Posterior cingulate gyrus (tissue), 11 donors: ENCODE measurements at places on chromosomes 7 and 10.

DNA sequence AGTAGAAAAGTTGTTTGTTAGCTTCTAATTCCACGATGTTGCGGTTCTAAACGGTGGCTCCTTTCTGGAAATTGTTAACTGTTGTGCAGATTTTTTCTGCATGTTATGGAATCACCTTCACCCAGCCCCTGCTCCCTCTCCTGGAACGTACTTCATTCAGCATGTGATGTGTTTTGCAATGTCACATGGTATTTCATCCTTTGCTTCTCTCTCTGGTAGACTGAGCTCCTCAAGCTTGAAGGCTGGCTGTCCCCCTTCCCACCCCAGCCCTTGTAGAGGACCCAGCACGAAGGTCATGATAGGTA, 4.4 kb downstream of the PPP2R2D start:
- DNase-seq = no peak

GRCh38 chr10:3532644-3533043, 252.4 kb downstream of the KLF6 start:
- no peak for DNase-seq

DNA sequence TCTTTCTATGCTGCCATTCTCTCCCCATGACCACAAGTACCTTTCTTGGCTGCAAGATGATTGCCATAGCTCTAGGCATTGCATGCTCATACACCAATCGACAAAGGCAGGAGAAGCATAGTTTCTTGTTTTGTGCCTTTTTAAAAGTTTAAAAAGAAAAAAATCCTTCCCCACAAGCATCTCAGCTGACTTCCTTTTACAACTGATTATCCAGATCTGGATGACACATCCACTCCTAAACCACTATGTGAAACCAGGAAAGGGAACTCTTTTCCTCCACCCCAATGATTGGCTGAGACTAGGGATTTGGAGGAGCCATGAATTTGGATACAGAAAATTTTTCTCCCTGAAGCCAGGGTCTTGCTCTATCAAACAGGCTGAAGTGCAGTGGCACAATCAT, 14.5 kb upstream of the LRRC4 start:
- DNase-seq = no peak

GRCh38 chr7:157425137-157425731, 88.4 kb downstream of the DNAJB6 start:
- DNase-seq = peak; percentile 7

DNA sequence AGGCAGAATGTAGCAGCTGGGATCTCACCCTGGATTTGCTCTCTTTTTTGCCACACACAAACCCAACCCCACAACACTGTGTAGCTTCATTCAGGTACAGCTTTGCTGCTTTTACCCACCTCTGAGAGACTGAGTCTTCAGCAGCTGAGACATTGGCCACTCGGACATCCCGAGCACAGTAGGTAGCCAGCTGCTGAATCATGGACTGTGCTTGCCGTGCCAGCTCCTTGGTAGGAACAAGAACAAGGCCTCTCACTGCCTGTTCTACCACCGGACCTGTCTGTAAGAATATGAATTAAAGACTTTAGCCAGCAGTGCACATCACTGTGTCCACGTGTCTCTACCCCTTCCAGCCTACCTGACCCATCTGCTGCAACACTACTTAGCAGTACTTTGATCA, 937 bp downstream of the DDX56 start:
- no peak for DNase-seq

DNA sequence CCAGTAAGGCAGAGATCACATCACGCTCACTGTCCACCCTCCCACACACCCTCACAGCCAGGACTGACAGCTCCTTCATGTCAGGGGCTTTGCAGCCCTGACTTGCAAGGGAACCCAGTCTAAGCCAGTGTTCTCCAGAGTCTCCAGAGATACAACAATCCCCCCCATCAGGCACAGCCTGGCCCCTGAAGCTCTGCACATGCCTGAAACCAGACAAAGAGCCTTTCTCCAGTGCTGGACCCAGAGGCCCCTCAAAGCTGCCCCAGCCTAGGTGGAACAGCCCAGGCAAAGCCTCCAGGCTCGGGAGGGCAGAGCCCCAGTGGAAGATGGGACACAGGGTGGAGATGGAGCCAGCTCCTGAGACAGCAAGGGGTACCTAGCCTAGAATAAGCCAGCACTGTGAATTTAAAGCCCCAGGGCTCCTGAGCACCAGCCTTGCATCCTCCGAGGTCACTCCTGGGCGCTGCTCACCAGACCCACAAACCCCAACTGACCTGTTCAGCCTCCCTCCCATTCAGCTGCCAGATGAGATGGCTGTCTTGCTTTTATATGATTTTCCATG, 50.2 kb downstream of the GRID1 start:
- DNase-seq = no peak

- DNase-seq = no peak
Measured at GRCh38 chr7:98555403-98555802, 61.7 kb upstream of the NPTX2 start.

DNA sequence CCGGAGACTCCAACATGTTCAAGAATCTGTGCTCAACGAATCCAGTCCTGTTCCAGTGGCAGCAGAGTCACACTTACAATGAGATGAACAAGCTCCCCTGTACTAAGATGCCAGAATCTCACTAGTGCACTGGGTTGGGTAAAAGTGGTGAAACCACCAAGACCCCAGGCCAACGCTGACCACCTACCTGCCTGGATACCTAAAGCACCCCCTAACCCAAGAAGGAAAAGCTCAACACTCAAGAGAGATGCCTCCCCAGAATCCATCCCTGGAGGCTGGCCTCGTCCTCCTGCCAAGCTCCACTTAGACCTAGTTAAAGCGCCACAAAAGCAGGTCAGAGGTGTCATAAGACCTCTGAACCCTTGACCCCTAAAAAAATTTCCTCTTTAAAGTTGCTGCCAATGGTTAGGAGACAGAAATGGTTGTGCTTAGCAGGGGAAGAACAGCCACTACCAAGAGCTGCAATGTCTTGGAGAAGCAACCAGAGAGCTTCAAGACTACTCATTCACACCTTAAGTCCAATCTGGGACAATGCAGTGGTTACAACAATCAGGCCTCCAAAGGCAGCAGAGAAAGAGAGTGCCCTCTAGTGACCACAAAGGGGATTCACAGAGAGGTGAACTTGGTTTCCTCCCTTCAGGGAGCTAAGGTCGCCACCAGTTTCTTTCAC, 94.6 kb upstream of the MACROH2A2 start:
- DNase-seq = no peak

DNA sequence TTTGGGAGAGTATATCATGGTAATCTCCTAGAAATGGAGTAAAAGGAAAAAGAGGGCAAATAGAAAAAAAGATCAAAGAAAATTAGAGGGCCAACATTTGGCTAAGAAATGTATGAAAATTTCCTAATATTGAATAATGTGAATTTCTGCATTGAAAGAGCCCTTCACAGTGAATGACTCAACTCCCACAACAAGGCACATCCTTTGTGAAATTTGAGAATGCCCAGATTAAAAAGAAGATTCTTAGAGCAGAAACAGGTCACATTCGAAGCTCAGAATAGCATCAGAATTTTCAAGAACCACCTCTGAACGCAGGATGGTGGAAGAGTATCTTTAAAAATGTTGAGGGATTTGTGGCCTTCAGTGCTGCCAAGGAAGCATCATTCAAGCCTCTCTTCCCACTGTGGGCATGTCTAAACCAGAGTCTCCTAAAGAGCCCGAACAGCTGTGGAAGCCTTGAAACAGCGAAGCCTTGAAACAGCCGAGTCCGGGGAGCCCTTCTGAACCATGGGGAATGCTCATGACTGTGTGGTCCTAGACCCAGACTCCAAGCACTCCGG, 43.6 kb downstream of the GUSB start:
- no peak for DNase-seq

DNA sequence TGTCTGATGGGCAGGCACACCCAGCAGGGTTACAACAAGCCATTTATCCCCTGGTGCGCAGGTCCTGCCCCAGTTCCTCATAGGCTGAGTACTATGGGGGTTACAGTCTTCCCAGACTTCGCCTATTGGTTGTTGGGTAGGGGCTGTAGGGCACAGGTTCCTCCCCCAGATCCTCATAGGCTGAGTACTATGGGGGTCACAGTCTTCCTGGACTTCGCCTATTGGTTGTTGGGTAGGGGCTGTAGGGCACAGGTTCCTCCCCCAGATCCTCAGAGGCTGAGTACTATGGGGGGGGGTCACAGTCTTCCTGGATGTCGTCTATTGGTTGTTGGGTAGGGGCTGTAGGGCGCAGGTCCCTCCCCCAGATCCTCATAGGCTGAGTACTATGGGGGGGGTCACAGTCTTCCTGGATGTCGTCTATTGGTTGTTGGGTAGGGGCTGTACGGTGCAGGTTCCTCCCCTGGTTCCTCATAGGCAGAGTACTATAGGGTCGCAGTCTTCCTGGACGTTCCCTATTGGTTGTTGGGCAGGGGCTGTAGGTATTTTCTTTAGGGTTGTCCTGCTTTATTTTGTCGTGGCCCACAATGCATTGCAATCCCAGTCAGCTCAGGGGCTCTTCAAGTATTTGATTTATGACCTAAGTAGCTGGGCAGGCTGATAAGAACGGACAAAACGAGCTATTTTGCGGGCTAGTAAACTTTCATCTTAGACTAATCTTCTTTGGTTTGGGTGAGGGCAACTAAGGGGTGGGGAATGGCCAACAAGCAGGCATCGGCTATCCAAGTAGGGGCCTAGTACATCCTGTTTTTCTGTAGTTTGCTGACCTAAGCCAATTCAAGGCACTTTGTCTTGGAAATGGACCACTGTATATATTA, 3.4 kb downstream of the LRRC27 start:
- DNase-seq = no peak

- no peak for DNase-seq
Measured at GRCh38 chr10:91935886-91936285, 12.3 kb downstream of the BTAF1 start.

GRCh38 chr7:71444130-71444529, 312.2 kb downstream of the GALNT17 start:
- DNase-seq = no peak

DNA sequence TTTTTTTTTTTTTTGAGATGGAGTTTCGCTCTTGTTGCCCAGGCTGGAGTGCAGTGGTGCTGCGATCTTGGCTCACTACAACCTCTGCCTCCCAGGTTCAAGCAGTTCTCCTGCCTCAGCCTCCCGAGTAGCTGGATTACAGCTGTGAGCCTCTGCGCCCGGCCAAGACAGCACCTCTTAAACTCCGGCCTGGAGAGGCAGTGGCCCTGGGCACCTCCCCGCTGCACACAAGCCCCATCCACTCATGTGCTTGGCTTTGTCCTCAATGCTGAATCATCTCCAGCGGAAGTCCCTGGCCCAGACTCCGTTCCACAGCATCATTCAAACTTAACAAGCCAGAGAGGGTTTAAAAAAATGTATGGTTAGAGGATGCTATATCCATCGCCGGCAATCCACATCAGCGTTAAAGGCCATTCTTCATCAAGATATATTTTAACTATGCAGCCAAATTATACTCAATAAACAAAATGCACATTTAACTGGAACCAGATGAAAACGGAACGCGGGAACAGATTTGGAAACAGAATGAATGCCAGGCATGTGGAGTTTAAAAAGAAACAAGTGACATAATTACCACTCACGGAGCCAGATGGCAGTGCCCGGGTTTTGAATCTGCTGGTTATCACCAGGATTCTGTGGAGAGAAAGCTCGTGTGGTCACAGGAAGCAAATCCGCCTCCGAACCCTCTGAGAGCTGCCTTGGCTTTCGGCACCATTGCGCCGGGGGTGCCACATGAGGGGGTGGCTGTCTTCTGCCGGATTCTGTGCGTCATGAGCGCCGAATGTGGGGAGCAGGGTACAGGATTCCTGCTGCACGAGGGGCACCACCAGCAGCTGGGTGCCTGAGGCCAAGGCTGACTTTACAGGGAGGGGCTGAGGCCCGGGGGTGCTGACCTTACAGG, 45.6 kb upstream of the CFAP46 start:
- peak; percentile 77 for DNase-seq

GRCh38 chr7:122885583-122886356, 490 bp downstream of the CADPS2 start:
- DNase-seq = peak; percentile 20

GRCh38 chr10:32189400-32190084, 133.3 kb upstream of the KIF5B start:
- no peak for DNase-seq

DNA sequence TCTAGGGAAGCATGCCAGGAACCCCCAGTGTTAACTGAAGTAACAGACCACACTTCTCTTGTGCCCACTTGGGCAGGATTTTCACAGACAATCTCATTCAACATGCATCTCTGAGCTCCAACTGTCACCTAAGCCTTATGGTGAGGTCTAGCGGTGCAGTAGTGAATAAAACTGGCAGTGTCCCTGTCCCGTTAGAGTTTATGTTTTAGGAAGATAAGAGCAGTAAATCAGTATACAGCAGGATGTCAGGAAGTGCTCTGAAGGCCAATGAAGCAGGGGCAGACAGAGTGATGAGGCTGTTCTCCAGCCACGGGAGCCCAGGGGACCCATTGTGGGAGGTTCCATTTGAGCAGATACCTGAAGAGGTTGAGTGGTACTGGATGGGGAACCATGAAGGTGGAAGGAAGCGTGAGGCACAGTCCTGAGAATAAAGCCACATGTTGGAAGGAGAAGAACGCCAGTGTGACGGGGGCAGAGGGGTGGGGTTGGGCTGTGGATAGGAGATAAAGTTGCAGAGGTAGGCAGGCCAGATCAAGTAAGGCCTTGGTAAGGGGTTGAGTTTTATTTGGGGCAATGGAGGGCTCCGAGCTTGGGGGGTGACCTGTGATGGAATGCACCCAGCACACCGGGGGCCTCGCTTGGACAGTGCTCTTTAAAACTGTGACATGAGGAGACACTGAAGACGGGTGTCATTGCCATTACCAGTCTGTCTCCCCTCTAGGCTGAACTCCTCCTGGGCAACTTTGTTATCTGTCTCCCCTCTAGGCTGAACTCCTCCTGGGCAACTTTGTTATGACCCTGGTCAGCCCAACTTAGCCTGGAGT, 6.6 kb downstream of the GDF10 start:
- no peak for DNase-seq

DNA sequence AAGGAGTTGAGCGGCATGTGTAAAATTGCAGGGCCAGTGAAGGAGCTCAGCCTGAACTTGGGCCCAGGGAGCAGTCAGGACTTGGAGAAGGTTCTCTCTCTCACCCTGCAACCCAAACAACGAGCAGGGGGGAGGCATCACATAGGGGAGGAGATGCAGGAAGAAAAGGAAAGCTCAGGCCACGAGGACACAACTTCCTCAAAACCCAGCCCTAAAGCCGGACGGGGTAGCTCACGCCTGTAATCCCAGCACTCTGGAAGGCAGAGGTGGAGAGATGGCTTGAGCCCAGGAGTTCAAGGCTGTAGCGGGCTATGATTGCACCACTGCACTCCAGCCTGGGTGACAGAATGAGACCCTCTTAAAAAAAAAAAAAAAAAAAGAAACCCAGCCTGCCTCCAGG, 629.1 kb downstream of the PARD3 start:
- no peak for DNase-seq

- no peak for DNase-seq
Measured at GRCh38 chr7:130065500-130066152, 4.7 kb upstream of the KLHDC10 start.

DNA sequence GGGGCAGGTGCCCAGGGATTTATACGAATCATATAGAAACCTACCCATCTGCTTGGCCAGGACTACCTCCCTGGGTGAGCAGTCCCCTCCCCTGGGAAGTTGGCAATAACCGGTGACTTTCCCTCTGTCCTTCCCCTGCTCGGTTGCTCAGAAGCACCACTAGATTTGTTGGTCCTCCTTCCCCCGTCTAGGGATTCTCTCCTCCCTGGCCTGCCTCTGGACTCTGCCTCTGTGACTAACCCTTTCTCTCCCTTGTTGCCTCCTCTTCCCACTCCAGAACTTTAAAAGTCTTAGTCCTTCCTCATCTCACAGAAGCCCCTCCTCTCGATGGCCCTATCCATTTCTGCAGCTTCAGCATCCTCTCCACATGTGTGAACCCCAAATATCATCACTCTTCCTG, 9.8 kb downstream of the CALHM3 start:
- DNase-seq = no peak
